ENCODE measurements at places on chromosomes 4 and X.

- DNase-seq = no peak
Observed at GRCh38 chrX:485368-485767, 98.7 kb upstream of the PPP2R3B start.

DNA sequence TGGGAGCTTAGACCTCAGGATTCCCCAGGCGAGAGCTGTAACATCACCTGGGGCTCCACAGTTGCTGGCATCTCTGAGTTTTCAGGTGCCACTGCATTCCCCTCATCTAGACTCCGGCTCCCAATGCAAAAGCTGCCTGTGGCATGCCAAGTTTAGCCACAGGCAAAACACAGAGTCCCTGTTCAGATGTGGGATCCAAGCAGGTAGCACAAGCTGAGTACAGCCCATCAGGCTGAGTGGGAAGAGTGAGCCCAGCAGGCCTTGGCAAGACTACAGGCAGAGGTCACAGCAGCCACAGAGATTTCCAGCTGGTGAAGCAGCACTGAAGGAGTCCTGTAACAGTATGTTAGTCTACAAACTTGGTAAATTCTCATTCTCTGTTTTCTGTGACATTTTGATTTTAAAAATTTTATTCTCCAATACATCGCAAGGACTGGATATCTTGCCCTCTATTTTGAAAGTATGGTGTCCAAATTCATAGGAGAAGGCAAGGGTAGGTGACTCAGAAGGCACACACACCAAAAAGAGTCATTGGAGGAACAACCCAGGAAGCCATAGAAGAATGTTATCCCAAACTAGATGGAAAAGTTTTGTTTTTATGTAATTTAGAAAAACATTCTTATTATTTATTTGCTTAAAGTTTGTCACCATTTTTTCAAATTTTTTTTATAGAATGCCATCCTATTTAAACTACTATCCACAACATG is 13.6 kb upstream of the CXCL2 start:
- no peak for DNase-seq

DNA sequence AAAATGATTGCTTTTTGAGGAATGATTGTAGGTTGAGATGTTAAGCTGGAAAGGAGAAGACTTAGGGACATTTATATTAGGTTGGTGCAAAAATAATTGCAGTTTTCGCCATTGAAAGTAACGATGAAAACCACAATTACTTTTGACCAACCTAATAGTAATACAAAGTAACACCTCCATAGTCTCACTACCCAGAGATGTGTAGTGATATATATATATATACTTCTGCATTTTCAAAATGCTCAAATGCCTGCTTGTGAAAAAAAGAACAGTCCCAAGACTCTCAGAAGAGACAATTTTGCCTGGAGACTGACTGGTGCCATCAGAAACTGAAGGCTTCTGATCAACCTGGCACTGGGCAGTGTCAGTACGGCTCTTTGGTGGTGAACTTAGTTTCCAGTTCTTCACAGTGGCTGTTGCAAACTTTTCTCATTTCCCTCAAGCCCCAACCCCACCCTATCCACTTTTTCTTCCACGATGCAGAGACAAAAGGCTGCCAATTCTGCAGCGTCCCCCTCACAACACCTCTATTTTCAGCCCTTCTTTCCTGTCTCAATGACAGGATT is 35.1 kb upstream of the TAPT1 start:
- no peak for DNase-seq

DNA sequence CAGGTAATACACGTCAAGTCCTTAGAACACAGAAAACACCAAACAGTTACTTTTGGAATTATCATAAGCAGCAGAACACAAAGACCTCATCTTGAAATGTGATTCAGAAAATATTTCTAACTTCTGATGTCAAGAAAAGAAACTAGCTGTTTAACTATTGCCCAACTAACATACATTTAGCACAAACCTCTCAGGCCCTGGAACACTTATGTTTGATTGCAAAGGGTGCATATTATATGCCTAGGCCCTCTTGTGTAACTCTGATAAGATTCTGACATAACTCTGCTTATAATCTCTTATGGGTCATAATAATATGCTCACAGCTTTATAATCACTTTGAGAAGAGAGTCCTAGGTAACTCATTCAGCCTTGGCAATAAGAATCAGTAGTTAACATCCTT is 62.6 kb downstream of the TBC1D9 start:
- no peak for DNase-seq

- DNase-seq = no peak
Observed at GRCh38 chr4:2626231-2626630, 89.8 kb downstream of the FAM193A start.

GRCh38 chrX:20729416-20729815 is 462.7 kb upstream of the RPS6KA3 start:
- no peak for DNase-seq

- no peak for DNase-seq
Observed at GRCh38 chr4:130203571-130203970, 1107.6 kb downstream of the C4orf33 start.

GRCh38 chr4:81314196-81314896 is 99.3 kb upstream of the PRKG2 start:
- no peak for DNase-seq

DNA sequence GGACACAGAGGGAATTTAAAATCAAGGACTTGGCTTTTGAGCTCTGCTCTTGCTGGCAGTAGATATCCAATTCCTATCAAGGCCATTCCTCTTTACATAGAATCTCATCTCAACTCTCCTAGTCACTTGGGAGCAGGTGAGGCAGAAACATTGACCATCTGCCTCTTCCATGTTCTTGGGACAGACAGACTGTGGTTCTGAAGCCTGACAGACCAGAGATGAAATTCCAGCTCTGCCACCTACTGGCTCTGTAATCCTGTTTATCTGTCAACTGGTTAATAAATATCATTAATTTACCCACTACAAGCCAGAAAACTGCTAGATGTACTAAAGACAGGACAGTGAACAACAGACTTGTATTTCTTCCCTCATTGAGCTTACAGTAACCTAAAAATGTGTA is 300.8 kb downstream of the ADGRL3 start:
- no peak for DNase-seq
